ENCODE measurements at places on chromosomes 12 and 14.

GRCh38 chr12:96907671-96908422, 790 bp downstream of the NEDD1 start:
- no peak for DNase-seq

- DNase-seq: no peak
Observed at GRCh38 chr14:75906228-75906627, 75.6 kb downstream of the TGFB3 start.

- no peak for DNase-seq
Observed at GRCh38 chr12:21539797-21540196, 13.7 kb downstream of the SPX start.

DNA sequence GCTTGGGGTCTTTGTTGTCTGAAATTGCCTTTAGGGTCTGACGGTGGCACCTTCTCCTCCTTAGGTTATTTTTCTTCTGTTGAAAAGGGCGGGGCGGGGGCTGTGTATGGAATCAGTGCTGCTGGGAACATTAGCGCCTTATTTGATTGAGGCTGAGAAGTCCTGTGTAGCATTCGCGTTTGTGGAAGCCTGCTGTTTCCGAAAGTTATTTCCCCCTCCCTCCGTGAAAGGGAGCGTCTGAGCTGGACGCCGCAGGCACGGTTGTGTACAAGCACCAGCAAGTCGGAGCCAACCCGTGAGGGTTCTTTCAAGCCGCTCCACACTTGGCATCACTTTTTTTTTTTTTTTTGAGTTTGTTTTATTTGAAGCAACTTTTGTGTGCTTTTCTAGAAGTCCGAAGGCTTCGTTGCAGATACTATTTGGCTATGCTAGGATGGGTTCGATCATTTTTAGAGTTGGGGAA, 1.1 kb downstream of the SYNE2 start:
- DNase-seq: no peak

- no peak for DNase-seq
Observed at GRCh38 chr12:41474001-41474400, 285.9 kb downstream of the PDZRN4 start.

GRCh38 chr14:69797573-69798338, 715 bp upstream of the SLC10A1 start:
- no peak for DNase-seq

GRCh38 chr12:29544428-29545101, 47.1 kb upstream of the OVCH1 start:
- no peak for DNase-seq

DNA sequence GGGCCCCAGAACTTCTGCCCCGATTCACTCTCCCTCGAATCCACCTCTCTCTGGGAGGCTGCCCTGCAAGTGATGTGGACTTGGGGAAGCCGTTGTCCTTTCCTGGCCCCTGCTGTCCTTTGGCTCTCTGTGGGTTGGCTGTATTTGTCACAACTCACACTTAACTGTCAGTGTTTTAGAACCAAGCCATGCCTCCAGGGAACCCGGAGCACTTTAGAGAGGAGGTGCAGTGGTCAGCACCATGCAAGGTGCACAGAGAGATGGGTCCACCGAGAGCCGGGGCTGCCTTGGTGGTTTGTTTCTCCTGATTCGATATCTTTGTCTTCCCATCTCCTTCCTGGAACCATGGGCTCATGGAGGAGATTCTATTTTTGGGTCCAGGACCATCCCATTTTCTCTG, 129.5 kb upstream of the RTL1 start:
- no peak for DNase-seq

- DNase-seq: no peak
Observed at GRCh38 chr14:81345781-81346180, 54.3 kb downstream of the STON2 start.

DNA sequence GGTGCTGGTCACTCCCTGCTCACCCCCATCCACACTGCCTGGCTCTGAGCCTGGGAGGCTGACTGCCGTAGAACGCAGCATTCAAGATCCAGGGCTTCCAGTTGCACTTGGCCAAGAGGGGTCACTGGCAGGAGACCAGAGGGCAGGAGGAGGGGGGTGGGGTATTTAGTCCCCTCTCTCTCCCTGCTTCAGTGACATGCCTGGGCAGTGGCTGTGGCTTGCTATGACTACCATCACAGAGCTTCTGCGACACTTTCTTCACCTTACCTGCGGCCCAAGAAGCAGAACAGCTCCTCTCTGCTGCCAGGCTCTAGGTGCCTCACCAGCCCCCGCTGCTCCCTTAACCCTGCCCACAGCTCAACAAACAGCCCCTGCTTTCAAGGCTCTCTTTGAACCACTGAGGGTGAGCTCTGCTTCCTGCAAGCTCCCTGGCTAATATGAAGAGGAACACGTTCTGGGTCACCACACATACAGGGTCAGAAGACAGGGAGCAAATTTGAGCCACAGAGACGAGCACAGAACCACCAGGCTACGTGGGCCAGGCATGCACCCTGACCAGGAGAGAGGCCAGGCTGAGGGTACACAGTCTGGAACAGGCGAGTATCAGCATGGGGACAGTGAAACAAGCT, 55.7 kb downstream of the ITPK1 start:
- DNase-seq: no peak

DNA sequence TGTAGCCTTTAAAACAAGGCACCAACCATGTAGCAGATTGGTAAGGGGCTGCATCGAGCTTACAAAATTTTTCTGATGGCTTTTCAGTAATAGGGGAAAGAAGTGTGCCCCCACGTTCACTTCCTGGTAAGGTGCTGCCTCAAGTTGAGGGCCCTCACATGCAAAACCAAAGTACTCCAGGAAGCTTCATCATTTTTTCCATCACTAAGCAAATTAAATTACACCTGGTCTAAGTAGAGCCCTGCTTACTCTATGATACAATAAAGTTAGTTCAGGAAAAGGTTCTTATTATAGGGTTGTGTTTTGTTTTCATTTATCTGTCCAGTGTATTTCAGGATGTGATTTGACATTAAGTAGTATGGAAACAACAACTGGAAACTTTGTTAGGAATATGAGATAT, 15.0 kb upstream of the AKAP5 start:
- no peak for DNase-seq

- no peak for DNase-seq
Observed at GRCh38 chr14:34582117-34582680, 42.7 kb upstream of the EAPP start.

GRCh38 chr14:88993946-88994345, 169.5 kb downstream of the TTC8 start:
- DNase-seq: no peak

DNA sequence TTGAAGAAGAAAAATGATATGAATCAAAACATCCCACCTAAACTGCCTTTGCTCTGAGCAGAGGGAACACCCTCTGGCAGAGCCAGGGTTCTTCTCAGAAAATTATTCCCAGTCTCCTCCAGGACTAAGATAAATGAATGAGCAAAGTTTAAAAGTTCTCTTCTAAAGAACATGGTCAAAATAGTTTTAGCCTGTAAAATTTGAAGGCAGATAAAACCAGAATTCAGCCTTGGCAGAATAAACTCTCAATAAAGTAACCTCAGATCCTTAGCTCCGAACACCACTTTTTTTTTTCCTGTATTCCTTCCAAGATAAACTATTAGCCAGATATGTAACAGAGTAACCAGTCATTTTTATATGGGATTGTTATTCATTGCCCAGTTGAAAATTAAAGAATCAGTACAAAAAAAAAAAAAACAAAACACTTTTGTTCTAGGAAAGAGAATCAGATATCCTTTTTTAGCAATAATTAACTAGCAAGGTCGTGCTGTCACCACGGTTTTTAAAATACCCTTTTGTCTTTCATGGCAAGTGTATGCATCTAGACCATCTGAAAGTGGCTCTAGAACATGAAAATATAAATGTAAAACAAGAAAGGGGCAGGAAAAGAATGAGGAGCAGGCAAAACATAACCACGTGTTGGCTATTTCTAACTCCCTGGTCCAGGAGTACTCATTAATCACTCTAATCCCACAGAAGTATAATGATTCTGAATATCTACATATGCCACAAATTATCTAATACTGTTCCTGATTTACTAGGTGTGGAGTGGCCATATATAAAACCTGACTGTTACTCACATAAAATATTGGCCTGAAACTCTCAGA, 60.8 kb downstream of the CAPZA3 start:
- DNase-seq: no peak

GRCh38 chr14:35341454-35341750, 49.2 kb downstream of the PSMA6 start:
- no peak for DNase-seq

- no peak for DNase-seq
Observed at GRCh38 chr14:89586258-89587135, 169.5 kb upstream of the FOXN3 start.

DNA sequence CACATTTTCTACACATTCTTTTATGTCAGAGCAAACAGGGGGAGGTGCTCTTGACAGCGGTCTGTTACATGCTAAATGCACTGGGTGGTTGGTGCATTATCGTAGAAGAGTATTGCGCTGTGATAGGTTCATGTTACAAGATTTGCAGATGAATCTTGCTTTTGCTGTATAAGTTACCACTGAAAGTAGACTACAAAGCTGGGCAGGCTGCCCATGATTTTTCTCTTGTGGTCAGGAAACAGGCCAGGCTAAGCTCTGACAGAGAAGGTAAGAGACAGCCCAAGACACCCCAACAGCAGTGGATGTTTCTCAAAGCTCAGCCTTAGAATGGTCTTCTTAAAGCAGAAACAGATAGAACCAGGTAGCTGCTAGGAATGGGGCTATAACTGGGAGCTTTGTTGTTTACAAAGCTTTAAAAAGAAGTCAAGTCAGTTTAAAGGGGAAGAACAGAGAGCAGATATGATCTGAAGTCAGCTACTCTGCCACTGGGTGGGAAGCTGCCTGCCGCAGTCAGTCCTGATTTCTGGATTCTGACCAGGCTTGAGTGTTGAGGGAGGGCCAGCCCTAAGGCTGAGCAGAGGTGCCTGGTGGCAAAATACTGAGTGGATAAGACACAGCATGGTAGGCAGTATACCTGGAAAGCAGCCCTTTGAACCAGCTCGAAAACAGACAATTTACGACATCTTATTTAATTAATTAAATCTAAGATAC, 9.4 kb downstream of the KCNA1 start:
- no peak for DNase-seq

- DNase-seq: no peak
Observed at GRCh38 chr12:15201056-15201455, 20.2 kb downstream of the RERG start.

DNA sequence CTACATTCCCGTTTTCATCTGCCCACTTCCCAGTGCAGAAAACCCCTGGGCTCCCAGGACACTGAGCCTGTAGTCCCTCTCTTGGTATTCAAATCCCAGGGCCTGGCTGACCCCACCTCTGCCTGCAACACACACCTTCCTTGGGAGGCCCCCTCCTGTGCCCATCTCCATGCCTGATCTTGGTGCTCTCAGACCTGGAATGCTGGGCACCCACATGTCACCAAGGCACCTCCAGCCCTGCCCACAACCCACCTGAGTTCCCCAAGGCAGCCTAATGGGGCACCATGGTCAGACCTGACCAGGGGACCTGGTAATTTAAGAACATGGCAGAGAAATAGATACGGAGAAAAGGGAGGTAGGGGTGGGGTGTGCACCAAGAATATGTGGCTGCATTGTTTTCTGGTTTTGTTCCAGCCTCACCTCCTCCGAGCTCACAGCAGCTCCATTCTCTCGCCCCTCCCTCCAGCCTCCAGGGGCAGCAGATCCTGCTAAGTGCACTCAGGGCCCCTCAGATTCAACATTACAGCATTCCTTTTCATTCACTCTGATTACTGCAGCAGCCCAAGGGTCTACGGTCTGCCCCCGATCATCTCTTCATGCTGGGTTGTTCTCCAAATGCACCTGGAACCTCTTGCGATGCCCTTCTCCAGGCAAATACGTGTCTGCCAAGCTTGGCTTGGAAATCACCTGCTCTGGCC, 9.2 kb upstream of the HSP90AA1 start:
- no peak for DNase-seq

- peak; percentile 40 for DNase-seq
Observed at GRCh38 chr14:105075379-105076295, 10.4 kb upstream of the GPR132 start.

GRCh38 chr14:106129274-106129673, 602.9 kb downstream of the TMEM121 start:
- DNase-seq: no peak

DNA sequence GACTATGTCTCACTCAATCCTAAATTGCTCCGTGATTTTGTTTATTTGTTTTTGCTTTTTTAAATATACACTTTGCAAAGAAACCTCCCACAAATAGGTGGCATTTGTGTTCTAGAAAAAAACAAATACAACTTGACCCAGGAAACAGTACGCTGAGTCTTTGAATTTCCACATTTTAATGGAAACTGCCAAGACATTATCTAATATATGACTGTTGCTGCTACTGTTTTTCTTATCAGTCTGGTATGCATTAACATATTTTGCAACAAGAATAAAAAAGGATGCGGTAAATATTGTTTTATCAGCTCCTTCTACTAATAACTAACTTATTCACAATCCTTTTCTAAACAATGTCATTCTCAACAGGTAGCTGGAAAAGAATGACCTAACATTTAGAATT, 187.4 kb downstream of the LRIG3 start:
- DNase-seq: no peak

GRCh38 chr14:85471156-85471555, 58.8 kb upstream of the FLRT2 start:
- DNase-seq: no peak

DNA sequence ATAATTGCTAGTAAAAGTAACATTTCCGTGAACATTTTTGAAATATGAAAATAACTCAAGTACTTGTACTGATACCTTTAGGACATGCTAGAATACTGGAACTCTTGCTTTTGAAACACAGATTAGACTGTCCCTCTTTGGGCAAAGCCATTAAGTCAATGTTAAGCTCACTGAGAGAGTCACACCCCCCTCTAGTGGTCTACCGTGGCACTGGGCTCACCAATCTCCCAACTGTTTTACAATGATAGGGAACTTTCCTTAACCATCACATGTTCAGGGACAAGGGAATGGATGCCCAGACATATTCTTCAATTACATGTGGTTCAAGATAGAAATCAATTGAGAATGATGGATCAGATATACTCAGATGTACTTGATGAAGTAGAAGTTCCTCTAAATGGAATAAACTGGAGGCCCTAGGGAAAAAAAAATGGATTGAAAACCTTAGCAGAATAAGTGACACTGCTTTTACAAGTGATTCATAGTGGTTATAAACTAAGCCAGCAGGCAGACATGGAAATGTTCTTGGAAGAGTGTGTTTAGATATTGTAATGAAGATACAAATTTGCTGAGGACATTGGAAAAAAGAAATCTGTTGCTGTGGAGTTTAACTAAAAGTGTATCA, 17.8 kb downstream of the NANOG start:
- peak; percentile 25 for DNase-seq

- no peak for DNase-seq
Observed at GRCh38 chr14:57364659-57365450, 25.5 kb upstream of the NAA30 start.

DNA sequence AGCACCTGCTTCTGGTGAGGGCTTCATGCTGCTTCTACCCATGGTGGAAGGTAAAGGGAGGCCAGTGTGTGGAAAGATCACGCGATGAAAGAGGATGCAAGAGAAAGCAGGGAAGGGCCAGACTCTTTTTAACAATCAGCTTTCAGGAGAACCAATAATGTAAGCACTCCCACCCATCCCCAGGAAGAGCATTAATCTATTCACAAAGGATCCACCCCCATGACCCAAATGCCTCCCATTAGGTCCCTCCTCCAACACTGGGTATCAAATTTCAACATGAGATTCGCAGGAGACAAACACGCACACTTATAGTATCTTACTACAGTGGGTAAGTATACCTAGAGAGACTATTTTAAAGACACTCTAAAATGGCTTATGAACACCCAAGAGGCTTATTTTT, 80.5 kb upstream of the TMCC3 start:
- no peak for DNase-seq

Measured in activated B cell treated with CpG ODN at 0.5 μM for 24 hours (primary cell).